ENCODE measurements at places on chromosomes 13 and 19. TPM values are rescaled to one million over a fixed set of nuclear protein-coding genes. Genes with fewer than 3 reads are reported as not detected.

GRCh38 chr19:41174297-41174928 lies 18.6 kb upstream of the CYP2S1 start:
- DNase-seq = no peak

GRCh38 chr13:40251343-40252032 lies 415.0 kb downstream of the FOXO1 start:
- DNase-seq = no peak

CEACAM8 gene
- total RNA-seq = not detected

RFX1 gene
- 14.9 TPM for total RNA-seq

GRCh38 chr13:38090913-38091312 lies 221.3 kb upstream of the TRPC4 start:
- no peak for DNase-seq

KL gene
- 0.52 TPM for total RNA-seq

FAM216B gene
- not detected for total RNA-seq

- no peak for DNase-seq
These were observed 168.8 kb downstream of the OLFM4 start for GRCh38 chr13:53197424-53197823.

GRCh38 chr13:49319951-49320350 lies 72.2 kb downstream of the CDADC1 start:
- DNase-seq = no peak

Data from Calu3 (cell line).